ENCODE measurements at places on chromosomes 2 and 18.

GRCh38 chr2:203775684-203776083 lies 69.2 kb downstream of the CD28 start:
- no peaks in the 10 kb centered on the region for H3K4me1 ChIP-seq
- no peak for DNase-seq
- H3K36me3 ChIP-seq = no peaks in the 10 kb centered on the region
- H3K4me3 ChIP-seq = no peak overlapping the region
- H3K27ac ChIP-seq = no peak overlapping the region
- H3K27me3 ChIP-seq = no peaks in the 10 kb centered on the region

DNA sequence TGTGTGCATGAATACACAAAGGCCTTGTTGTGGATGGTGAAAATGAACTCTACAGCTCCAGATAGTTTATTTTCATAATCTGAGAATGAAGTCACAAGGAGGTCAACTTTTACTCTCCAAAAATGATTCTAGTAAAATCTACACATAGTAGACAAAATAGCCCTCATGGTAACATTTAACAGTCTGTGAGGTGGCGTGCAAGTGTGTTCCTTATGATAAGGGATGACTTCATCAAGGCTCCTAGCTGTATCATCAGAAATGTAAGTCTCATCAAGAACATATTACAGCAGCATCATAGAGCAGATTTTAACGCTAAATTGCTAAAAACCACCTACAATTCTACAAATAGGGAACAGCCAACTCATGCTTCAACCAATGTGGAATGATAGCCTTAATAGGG lies 72.3 kb upstream of the RIOK3 start:
- no peaks in the 10 kb centered on the region for H3K27me3 ChIP-seq
- H3K4me1 ChIP-seq = peaks cover 22% of the 10 kb centered on the region
- no peak for DNase-seq
- H3K36me3 ChIP-seq = no peaks in the 10 kb centered on the region
- no peak overlapping the region for H3K27ac ChIP-seq

GRCh38 chr2:213189001-213189899 lies 37.8 kb upstream of the IKZF2 start:
- no peak overlapping the region for H3K27ac ChIP-seq
- H3K36me3 ChIP-seq = no peaks in the 10 kb centered on the region
- H3K4me3 ChIP-seq = no peak overlapping the region
- no peak for DNase-seq
- H3K27me3 ChIP-seq = no peaks in the 10 kb centered on the region
- H3K4me1 ChIP-seq = peaks cover 4% of the 10 kb centered on the region

DNA sequence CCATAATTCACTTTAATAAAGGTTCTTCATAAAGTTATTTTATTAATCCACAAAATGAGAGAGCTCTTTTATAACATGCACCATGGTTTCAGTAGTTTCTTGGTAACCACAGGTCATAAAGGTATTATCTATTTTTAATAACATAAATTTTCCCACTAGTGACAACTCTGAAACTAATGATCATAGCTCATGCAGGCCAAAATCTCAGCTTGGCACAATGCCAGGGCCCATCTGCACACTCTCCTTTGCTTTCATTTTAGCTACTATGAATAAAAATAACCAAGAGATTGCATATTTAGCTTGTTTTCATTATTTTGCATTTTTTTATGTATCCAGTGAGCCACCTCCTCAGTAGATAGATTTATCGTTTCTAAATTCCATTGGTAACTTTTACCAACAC lies 691.8 kb upstream of the CHAC2 start:
- DNase-seq = no peak
- no peaks in the 10 kb centered on the region for H3K4me1 ChIP-seq
- H3K27ac ChIP-seq = no peak overlapping the region
- H3K27me3 ChIP-seq = no peaks in the 10 kb centered on the region

DNA sequence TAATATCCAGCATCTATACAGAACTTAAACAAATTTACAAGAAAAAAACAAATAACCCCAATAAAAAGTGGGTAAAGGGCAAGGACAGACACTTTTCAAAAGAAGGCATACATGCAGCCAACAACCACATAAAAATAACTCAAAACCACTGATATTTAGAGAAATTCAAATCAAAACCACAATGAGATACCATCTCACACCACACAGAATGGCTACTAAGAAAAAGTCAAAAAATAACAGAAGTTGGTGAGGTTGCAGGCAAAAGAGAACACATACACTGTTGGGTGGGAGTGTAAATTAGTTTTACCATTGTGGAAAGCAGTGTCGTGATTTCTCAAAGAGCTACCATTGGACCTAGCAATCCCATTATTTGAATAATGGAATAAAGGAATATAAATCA lies 1973.9 kb upstream of the LRRTM1 start:
- H3K4me3 ChIP-seq = no peak overlapping the region
- no peak for DNase-seq
- H3K27ac ChIP-seq = no peak overlapping the region
- H3K27me3 ChIP-seq = no peaks in the 10 kb centered on the region

DNA sequence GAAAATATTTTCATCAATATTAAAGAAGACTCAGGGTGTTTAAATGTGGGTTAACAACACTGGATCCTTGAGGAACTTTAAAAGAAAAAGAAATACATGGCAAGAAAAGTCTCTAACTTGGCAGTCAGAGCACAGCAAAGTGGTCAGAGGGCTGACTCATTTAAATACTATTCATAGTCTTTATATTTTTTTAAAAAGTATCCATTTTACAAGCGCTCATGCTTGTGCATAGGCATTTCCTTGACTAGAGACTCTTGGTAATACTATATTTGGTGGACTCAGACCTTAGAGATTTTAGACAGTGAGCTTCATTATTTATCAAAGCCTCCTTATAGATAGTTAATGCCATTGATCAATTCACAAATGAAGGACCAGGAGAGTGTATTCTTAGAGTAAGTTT lies 110.2 kb downstream of the ABCA12 start:
- H3K4me1 ChIP-seq = no peaks in the 10 kb centered on the region
- no peaks in the 10 kb centered on the region for H3K27me3 ChIP-seq
- H3K36me3 ChIP-seq = no peaks in the 10 kb centered on the region
- H3K27ac ChIP-seq = no peak overlapping the region

- no peak overlapping the region for H3K27ac ChIP-seq
- H3K4me3 ChIP-seq = no peak overlapping the region
- H3K4me1 ChIP-seq = peaks cover 60% of the 10 kb centered on the region
- no peaks in the 10 kb centered on the region for H3K27me3 ChIP-seq
- no peak for DNase-seq
Observed at GRCh38 chr2:237720957-237721356, 77.6 kb upstream of the RBM44 start.

DNA sequence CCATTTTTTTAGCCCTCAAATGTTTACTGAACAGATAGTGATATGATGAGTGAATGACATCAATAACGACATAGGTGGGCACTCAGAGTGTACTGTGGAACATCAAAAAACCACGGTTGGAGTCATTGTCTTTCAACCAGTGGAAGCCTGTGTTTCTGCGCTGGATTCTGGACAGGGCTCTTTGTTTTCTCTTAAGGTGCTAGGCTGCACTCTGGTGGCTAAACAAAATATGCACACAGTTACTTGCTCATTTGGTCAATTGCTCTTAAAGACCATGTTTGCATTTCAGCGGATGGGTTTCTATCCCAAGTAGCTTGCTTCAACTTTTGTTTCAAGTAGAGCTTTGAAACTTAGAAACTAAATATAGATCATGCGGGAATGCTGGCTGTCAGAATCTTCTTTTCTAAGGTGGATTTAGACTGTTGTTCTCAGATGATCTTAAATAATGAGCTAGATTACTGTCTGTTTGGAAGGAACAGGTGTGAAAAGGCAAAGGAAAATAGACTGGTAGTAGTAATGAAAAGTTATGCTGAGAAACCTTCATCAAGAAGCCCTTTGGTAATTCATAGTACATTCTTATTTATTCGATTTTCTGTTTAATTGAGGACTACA lies 48.5 kb upstream of the LYPD6B start:
- DNase-seq = no peak
- no peaks in the 10 kb centered on the region for H3K27me3 ChIP-seq
- no peak overlapping the region for H3K4me3 ChIP-seq
- H3K4me1 ChIP-seq = no peaks in the 10 kb centered on the region
- no peaks in the 10 kb centered on the region for H3K36me3 ChIP-seq
- H3K27ac ChIP-seq = no peak overlapping the region

DNA sequence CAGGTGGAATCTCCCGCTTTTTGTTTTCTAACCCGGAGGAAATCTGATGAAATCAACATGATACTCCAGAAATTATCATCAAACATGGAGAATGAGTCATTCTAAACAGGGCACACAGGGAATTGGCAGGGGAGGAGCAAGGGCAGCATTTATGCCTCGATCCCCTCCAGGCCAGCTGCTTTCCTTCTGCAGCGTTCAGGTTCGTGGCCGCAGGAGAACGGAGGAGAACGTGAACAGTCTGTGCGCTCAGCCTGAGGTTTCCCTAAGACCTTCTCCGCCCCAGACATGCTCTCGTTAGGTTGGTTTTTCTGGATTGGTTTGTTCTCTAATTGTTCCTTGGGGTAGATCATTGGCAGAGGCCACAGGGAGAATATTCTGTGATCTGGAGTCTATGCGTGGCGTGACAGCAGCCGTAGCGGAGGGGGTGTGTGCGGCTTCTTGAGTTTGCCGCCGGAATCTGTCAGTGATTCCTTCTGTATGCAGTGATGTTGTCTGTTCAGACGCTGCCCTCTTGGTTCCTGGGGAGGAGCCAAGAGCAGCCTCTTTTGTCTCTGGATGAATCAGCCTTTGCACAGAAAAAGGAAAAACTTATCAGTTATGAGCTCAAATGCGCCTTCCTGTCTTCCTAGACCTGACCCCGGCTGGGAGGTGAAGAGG lies 75.9 kb downstream of the SH3BP4 start:
- no peaks in the 10 kb centered on the region for H3K36me3 ChIP-seq
- no peak for DNase-seq
- H3K4me3 ChIP-seq = peak overlapping the region; percentile 15
- H3K27me3 ChIP-seq = no peaks in the 10 kb centered on the region

DNA sequence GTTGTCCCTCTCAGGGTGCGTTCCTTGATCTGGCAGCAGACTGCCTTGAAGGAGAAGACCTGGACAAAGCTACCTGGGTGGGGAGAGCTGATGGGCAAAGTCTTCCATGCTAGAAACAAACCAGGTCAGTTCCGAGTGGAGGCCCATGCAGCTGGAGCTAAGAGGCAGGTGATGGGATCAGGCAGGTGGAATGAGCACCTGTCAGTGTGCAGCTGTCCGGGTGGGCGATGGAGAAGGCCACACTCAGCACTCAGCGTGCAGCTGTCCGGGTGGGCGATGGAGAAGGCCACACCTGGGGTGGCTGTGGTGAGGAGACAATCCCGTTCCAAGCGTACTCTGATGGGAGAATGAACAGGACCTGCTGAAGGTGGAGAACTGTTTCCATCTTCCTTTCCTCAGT lies 237.3 kb upstream of the MYT1L start:
- H3K27me3 ChIP-seq = peaks cover 5% of the 10 kb centered on the region
- DNase-seq = no peak
- H3K4me3 ChIP-seq = no peak overlapping the region
- H3K36me3 ChIP-seq = no peaks in the 10 kb centered on the region

DNA sequence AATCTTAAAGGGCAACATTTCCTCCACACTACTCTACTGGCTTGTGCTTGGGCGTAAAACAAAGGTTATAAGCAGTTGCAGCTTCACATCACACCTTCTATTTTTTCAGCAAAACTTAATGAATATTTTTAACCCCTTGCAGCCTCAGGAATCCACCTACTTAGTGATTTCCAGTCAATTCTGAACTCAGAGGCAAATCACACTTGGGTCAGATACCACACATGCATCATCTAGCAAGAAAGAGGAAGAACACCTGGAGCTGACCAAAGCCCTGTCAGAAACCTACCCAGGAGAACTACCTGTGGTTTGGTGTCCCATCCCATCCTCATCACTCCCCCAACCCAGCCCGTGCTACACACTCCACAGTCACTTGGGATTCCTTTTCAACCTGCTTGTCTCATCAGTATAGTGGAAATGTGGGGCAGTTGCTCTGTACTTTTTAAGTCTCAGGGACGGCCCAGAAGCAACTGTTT lies 25.5 kb downstream of the PIAS2 start:
- DNase-seq = no peak
- H3K4me1 ChIP-seq = no peaks in the 10 kb centered on the region
- no peak overlapping the region for H3K4me3 ChIP-seq
- H3K27ac ChIP-seq = no peak overlapping the region
- H3K36me3 ChIP-seq = peaks cover 26% of the 10 kb centered on the region

DNA sequence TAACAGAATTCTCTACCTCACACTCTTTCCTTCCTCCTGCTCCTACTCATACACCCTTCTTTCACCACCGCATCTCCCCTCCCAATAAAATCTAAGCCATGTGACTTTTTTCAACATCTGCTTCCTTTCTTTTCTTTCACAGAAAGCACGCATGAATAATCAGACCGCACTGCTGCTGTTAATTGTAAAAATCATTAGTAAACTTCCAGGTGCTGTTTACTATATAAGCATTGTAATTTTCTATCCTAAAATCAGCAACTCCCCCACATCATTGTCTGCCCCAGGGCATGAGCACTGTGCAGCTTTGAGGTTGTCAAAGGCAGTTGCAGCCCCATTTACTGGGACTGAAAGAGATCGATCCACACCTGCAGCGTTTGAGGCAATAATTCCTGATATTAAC lies 782.6 kb upstream of the ID2 start:
- H3K27ac ChIP-seq = no peak overlapping the region
- no peak for DNase-seq
- H3K4me1 ChIP-seq = no peaks in the 10 kb centered on the region
- no peaks in the 10 kb centered on the region for H3K27me3 ChIP-seq
- no peaks in the 10 kb centered on the region for H3K36me3 ChIP-seq
- no peak overlapping the region for H3K4me3 ChIP-seq

DNA sequence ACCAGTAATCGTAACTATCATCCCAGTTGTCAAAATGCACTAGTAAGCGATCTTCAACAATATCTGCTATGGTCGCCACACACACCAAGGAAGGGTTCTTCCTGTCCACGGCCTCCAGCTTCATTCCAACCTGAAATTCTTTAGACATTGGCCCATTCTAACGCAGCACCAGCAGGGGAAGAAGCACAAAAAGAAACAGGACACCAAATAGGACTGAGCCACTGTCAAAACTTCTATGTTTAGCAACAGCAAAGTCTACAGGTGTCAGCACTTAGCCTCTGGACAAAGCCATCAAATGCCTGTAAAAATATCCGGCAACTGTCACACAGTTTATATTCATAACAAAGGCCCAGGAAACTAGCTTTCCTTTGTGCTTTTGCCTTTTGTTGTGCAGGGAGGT lies 175.0 kb downstream of the L3MBTL4 start:
- H3K4me3 ChIP-seq = no peak overlapping the region
- peaks cover 23% of the 10 kb centered on the region for H3K36me3 ChIP-seq
- DNase-seq = no peak
- no peak overlapping the region for H3K27ac ChIP-seq
- no peaks in the 10 kb centered on the region for H3K4me1 ChIP-seq

DNA sequence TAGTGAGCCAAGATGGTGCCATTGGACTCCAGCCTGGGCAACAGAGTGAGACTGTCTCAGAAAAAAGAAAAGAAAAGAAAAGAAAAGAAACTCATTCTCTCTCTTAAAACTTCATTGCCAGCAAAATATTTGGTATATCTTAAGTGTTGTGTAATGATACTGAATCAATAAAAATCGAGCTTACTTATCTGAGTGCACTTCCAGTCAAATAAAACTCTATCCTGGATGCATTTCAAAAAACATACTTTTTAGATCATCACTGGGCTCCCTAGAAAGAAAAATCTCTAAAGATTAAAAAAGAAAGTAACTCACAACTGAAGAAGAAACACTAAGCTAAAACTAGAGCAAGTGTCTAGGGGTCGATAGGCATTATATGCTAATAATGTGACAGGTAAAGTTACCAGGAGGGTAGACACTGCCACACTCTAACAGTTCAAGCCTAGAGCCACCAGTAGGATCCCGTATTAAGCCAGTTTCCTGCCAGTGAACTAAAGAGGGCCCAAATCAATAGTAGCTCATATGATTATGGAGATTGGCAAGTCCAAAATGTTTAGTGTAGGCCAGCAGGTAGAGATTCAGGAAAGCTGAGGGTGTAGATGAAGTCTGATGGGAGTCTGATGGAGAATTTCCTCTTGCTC lies 242.1 kb upstream of the CYRIA start:
- no peaks in the 10 kb centered on the region for H3K27me3 ChIP-seq
- no peaks in the 10 kb centered on the region for H3K4me1 ChIP-seq
- H3K4me3 ChIP-seq = no peak overlapping the region
- no peak for DNase-seq
